ENCODE measurements at places on chromosomes 7 and 10.

GRCh38 chr10:131162211-131162610, 149.3 kb downstream of the TCERG1L start:
- DNase-seq: no peak

- no peak for DNase-seq
Observed at GRCh38 chr10:80070057-80070456, 8.4 kb upstream of the TMEM254 start.

DNA sequence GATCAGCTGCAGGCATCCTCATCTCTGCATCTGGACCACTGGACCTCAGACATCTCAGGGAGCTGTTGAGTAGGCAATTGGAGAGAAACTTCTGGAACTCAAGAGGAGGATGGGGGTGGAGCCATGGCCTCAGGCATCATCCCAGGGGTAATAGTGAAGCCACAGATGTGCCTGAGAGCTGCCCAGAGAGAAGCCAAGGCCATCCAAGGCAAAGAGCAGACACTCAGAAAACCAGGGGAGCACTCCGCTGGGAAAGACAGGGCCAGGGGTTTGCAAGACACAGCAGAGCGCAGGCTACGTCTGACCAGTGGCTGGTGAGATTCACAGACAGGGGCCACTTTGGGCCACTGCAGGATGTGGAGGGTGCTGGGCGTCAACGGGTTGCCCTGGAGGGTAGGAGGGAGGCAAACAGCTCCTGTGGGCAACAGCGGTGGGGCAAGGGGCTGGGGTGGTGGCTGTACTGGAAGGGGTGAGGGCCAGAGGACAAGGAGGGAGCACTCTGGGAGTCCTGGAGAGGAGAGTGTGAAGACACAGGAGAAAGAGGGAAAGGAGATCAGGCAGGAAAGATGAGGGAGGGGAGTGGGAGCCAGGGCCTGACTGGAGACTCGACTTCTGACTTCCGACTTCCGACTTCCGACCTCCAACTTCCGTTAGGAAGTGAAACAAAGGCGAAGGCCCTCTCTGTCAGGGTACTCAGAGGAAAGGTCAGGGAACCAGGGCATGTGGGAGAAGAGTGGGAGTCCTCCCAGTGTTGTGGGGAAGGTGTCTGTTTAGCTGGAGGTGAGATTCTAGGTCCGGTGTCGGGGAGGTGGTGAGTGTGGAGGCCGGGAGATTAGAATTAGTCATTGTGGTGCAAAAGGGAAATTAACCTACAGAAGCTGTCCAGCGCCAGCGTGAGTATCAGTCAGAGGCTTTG, 69.7 kb upstream of the ANTXRL start:
- no peak for DNase-seq

DNA sequence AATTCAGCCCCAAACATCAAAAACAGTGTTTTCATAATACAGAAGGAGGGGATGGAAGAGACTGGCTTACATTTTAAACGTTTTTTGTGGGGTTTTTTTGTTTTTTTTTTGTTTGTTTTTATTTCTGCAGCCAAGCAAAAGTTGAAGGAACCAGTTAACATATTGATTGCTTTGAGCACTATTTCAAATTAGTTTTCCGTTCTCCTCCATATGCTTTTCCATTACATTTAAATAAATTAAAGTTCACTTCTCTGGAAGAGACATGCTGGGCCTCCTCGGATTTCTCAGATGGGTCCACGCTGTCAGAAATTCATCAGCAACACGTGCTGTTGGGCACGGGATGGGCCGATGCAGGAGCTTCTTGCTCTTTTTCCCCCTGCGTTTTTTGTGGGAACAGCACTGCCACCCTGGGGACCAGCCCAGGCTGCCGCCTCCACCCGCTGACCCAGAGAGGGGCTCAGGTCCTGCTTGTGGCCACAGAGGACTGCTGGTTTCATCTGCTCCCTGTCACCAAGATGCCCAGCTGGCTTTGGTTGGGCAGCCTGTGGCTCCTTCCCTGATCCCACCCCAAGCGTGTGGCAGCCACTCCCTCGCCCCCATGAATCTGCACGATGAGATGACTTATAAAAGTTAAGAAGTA, 67.7 kb upstream of the CHST15 start:
- no peak for DNase-seq

GRCh38 chr10:110848106-110848505, 23.6 kb upstream of the PDCD4 start:
- DNase-seq: no peak

DNA sequence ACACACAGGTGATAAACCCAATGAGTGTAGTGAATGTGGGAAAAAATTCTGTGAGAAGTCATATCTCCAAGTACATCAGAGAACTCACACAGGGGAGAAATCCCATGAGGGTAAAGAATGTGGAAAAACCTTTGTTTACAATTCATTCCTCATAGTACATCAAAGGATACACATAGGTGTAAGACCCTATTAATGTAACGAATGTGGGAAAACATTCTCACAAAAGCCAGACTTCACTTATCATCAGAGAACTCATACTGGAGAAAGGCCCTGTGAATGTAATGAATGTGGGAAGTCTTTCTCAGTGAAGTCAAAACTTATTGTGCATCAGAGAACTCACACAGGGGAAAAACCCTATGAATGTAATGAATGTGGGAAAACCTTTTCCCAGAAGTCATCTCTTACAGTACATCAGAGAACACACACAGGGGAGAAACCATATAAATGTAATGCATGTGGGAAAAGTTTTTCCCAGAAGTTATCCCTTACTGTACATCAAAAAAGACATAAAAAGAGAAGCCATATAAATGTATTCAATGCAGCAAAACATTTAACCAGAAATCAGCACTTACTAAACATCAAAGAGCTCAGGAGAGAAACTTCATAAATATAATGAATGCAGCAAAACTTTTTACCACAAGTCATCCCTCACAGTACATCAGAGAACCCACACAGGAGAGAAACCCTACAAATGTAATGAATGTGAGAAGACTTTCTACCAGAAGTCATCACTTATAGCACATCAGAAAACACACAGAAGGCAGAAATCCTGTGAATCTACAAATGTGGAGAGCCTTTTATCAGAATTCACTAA, 49.8 kb downstream of the ZNF239 start:
- DNase-seq: no peak

GRCh38 chr7:94375691-94376090, 19.0 kb upstream of the COL1A2 start:
- DNase-seq: no peak

DNA sequence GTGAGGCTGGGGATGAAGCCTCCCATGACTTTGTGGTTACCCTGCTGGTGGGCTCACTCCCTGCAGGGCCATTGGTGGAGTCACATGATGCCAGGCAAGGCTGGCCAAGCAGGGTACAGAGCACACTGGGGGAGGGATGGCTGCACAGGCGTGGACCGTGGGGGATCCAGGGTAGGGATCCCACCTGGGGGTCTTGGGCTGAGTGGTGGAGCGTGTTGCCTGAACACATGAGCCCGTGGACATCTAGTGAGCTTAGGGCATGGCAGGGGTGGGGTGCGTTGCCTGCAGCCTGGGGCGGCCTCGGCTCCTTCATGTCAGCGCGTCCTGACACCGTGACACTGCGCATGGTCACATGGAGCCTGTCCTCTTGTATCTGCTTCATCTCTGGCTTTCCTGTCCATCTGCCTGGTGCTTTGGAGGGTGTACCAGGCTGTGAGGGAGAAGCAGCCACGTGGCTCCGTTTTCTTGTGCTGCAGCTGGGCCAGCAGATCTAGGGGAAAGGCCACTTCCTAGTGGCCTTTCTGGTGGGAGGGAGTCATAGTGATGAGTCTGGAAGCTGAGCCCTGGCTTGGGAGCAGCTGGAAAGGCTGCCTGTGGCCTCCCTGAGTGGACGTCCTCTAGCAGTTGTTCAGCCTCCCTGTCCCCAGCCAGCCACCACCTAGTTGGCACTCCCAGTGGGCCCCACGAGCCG, 96.2 kb downstream of the LHPP start:
- DNase-seq: no peak

- DNase-seq: no peak
Observed at GRCh38 chr7:112202816-112203215, 3.4 kb downstream of the DOCK4 start.

- DNase-seq: no peak
Observed at GRCh38 chr10:74913377-74913979, 87.1 kb downstream of the KAT6B start.

DNA sequence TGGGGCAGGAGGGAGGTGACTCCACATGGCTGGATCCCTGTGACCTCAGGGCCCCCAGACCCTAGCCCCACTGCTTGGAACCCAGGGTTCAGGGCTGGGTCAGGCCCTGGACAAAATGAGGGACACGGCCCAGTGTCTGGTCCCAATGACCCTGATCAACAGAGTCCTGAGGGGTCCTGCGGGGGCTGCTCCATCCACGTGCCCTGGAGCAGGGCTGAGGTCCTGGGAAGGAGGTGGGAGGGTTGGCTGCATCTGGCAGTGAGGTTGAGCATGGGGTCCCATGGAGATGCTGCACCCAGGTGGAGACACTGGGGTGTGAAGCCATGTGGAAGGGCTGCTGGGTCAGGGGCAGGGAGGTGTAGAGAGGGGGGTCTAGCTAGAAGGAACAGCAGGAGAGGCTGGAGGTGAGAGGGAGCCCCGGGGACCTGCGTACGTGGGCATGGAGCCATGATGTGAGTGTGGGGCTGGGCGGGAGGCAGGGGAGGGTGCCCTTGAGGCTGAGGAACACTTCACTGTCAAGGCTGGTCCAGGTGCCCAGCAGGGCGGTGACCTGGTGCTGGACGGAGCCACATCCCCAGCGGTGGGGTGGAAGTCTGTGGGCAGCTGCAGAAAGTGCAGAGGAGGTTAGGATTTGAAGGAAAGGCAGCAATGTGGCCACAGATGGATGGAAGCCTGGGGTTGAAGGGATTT, 604 bp downstream of the SCART1 start:
- no peak for DNase-seq

- no peak for DNase-seq
Observed at GRCh38 chr7:127226685-127227374, 25.9 kb downstream of the GRM8 start.

DNA sequence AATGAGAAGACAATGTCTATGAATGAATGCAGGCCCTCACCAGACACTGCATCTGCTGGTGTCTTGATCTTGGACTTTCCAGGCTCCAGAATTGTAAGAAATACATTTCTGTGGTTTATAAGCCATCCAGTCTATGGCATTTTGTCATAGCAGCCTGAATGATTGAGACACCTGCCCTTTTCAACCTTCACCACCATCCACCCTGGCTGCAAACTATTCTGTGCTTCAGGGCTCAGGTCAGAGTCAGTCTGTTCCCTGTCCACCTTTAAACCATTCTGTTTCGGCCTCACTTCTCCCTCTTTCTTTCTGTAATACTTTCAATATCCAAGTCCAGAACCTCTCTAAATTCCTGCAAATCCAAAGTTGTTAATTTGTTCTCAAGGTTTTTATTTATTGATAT, 15.9 kb upstream of the CDK13 start:
- DNase-seq: no peak

GRCh38 chr10:99698504-99699080, 33.3 kb downstream of the COX15 start:
- DNase-seq: no peak

DNA sequence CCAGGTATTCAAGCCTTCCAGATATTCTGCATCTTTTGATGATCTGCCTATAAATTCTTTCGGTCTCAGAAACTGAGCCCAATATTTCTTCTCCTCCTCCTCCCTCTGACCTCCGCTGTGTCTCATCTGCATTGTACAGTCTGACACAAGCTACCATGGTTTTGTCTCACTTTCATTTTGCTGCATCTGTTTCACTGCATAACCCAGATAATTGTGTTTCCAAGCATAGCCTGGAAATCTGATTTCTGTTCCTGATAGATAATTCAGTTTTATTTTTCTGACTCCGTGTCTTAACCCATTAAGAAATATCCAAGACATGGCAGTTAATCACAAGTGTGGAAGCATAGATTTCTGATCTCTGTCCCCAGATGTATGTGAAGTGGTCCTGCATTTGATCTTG, 374.2 kb upstream of the SEMA3A start:
- DNase-seq: no peak

GRCh38 chr7:105376908-105377533, 11.7 kb downstream of the SRPK2 start:
- no peak for DNase-seq

- no peak for DNase-seq
Observed at GRCh38 chr7:134842886-134843430, 63.5 kb downstream of the CALD1 start.

DNA sequence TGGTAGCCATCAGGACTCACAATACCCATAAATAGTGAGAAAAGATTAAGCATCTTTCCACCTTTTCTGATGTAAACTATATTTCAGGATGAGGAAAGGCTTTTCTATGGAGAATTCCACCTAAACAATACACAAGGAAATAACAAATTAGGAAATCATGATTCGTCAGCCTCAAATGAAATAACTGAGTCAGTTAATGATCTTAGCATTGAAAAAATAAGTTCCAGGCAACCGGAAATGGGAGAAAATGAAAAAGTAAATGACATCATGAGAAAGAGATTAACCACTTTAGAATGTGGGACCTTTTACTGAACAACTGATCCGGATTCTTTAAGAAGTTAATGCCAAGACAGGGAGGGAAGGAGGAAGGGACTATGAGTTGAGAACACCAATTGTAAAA, 742.3 kb downstream of the TNS3 start:
- DNase-seq: no peak

DNA sequence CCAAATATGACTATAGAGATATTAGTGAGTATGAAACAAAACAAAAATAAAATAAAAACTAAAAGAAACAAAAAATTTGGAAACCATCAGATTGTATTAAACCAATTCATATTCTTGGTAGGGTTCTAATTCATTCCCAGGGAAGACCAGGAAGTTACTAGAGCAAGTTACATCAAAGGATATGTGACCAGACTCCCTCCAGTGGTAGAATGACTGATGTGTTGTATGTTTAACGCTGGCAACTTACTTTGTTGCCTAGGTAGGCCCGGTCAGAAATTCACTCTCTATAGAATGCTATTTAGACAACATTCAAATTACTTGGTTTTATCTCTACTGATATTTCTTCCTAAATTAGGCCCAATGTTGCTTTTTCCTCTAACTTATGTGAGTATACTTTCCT, 5.2 kb downstream of the PHYHIPL start:
- DNase-seq: no peak

DNA sequence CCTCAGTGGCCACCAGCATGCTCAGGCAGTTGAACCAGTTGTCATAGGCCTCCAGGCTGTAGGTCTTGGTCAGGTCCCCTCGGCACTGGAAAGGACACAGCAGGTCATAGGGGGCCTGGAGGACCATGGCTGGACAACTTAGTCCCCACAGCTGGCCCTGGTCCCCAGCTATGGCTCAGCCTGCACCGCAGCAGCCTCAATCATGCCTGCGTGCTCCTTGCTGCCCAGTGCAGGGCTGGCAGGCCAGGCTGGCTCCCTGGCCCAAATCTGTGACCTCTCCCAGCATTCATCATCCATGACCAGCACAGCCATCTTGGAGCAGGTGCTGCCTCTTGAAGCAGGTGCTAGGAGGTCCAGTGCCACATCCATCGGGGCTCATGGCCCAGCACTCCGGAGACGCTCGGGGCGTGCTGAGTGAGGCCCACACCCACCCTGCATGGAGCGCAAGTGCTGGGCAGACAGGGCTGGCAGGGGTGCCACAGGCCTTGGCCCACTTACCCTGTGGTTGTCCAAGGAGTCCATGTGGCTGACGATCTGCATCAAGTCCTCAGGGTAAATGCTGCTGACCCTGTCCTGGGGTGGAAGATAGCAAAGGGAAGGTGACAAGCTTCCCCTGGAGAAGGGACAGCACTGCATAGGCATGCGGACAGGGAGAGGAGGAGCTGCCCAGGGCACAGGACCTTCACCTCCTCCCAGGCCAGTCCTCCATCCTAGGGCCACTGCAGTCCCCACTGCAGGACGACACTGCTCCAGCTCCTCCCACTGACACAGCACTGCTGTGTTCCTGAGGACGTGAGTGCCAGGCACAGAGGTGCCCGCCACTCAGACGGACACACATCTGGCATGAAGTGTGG, 61.7 kb downstream of the CSGALNACT2 start:
- DNase-seq: no peak

- DNase-seq: no peak
Observed at GRCh38 chr10:129897871-129898626, 66.0 kb downstream of the EBF3 start.

Data from cortex of kidney (tissue), 1 donor.